Right lobe of liver (tissue), 6 donors: ENCODE measurements at places on chromosomes 5 and 9. TPM values are rescaled to one million over a fixed set of nuclear protein-coding genes. Genes with fewer than 3 reads are reported as not detected.

- no peaks in the 10 kb centered on the region for H3K36me3 ChIP-seq
- H3K4me3 ChIP-seq = no peak overlapping the region
- no peak for DNase-seq
- no peak overlapping the region for H3K27ac ChIP-seq
Observed at GRCh38 chr9:34642679-34643078, 3.8 kb upstream of the GALT start.

DNA sequence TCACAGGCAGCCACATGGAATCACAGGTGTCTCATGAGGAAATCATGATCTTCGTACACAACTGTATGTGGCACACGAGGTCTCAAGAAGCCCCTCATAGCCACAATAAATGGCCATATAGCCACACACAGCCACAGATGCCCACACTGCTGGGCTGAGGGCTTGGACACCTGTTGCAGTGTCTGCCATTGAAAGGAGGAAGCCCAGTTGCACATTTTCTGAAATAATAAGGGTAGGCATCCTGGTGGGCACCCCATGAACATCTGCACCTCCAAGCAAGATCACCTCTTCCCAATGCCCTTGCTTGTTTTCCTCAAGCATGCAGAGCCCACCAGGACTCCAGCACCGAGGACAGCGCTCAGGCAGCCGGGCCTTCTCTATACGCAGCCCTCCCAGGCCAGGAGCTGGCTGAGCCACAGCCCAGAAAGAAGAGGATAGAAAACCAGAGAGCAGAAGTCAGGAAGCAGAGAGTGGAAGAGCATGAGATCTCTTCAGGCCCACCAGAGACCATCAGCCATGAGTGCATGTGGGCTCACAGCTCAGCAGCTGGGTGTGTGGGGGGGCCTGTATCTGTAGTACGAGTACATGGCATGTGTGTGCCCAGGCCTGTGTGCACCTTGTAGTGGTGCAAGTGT is 1.0 kb upstream of the ACSL6 start:
- H3K4me1 ChIP-seq = no peaks in the 10 kb centered on the region
- H3K27ac ChIP-seq = no peak overlapping the region
- H3K36me3 ChIP-seq = no peaks in the 10 kb centered on the region
- peak; percentile 33 for DNase-seq
- no peaks in the 10 kb centered on the region for H3K27me3 ChIP-seq

The COL27A1 gene
- total RNA-seq = 11.8 TPM

The GPR150 gene
- total RNA-seq = not detected

The HEMGN gene
- not detected for total RNA-seq
